HFF-Myc (cell line): ENCODE measurements at places on chromosomes 4 and X.

DNA sequence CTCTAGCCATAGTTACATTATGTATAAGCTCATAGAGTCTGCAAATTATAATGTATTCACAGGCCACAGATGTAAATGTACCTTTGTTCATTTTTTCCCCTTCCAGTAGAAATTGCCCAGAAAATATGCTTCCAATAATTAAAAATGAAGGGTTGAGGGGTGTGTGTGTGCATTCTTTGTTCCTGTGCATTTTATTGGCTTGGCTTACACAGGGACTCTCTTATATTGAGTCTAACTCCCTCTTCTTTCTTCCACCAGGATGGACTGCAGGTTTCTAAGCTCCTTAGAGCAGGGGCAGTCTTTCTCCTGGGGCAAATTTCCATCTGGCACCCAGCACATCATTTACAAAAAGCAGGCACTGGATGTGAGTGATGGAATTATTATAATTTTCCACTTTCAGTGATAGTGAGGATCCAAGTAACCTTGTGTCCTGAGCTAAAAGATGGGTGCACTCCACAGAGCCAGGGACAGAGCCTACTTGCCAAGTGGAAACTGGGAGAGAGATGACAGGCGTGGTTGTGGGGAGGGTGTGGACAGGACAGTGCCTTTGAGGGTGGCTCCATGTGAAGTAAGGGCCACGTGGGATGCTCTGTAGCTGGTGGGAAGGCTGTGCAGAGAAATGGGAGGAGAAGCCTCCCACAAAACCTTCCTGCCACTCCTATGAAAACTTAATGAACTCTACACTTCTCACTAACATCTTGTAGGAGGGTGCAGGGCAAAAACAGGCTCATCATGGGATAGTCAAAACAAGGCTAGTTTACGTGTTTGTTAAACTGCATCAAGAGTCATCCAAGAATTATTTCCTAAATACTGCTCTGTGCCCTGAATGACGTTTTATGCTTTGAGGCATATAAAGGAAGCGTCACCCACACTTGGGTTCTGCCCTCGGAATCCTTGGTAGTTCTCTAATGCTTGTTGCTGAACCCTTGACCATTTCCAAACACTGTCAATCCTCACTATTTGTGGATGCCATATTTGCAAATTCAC lies 16.0 kb downstream of the IGFBP7 start:
- DNase-seq: no peak

- DNase-seq: no peak
These were observed 176.0 kb upstream of the NWD2 start for GRCh38 chr4:37068580-37068979.

DNA sequence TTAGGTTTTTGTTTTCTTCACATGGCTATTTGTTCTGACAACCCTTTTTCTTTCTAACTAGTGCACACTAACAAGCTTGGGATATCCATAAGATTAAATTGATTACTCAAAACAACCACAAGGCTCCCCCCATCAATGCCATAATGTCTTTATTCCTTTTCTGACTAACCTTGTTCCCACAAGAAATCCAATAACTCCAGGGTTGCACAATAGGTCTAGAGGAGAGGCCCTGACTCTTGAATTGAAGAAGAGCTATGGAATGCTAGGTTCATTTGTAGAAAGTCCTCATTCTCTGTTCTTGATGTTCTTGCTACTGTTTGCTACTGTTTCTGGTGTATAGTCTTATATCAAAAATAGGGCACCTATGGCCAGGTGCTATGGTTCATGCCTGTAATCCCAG lies 71.0 kb downstream of the PRRG1 start:
- no peak for DNase-seq

GRCh38 chr4:103324811-103325210 lies 126.7 kb upstream of the CENPE start:
- DNase-seq: no peak

DNA sequence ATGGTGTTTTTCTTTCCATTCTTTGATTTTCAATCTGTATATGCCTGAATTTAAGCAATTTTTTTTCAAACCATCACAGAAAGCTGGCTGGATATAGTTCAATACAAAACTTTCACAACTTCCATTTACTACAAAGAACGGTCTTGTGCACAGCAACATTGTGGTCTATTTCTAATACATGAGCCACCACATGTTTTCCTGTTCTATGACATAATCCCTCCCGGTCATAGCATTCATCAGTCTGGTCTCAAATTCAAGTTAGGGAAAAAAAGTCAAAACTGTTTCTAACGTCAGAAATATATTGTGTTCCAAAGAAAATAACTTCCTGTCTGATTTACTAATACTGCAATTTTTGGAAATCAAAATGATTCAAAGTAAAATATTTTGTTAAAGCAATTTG lies 7.5 kb upstream of the CXCL6 start:
- no peak for DNase-seq

DNA sequence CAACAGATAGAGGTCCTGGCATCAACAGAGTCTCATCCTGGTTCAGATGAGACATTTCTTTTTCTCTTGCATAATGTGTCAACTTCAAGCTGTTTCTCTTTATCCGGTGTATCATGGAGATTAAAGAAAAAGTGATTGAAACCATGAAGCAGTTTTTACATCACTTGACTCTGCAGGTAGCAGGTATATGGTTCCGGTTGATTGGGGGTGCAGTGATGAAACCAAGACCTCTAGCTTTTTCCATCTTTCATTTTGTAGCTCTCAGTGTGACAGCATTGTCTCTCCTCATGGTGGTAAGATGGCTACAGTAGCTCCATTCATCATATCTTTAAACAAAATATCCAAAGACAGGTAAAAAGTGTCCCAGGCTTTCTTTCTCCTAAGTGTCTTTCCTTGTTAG lies 2.4 kb upstream of the HOPX start:
- no peak for DNase-seq

DNA sequence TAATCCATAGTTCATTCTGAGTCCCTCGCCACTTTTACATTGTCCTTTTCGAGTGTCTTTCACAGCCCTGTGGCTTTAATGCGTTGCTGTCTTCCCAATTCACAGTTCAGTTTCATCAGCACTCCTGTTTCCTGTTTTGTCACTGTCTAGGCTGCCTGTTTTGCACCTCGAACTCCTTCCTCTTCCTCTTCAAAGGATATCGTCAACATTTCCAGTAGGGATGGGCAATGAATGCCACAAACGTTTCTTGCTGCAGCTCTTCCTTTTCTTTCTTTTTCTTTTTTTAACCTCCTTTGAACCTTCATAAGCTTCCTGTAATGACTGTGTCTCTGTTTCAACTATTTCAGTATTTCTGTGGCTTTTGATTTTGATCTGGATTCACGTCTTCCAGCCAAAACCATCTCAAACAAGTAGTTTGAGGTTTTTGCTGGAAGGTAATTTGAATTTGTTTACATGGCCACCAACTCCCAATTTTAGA lies 105.4 kb downstream of the ANXA3 start:
- DNase-seq: no peak

DNA sequence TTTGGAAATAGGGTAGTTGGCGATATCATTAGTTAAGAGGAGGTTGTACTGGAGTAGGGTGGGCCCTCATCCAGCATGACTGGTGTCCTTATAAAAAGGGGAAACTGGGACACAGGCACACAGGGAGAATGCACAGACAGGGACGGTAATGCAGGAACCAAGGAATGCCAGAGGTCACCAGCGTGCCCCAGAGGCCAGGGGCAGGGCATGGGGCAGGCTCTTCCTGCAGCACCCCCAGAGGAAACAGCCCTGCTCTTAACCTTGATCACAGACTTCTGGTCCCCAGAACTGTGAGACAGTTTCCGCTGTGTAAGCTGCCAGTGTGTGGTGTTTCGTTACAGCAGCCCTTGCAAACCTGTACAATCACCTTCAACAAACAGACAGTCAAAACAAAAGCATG lies 15.9 kb upstream of the STOX2 start:
- no peak for DNase-seq
